ENCODE measurements at places on chromosomes 2 and 18.

DNA sequence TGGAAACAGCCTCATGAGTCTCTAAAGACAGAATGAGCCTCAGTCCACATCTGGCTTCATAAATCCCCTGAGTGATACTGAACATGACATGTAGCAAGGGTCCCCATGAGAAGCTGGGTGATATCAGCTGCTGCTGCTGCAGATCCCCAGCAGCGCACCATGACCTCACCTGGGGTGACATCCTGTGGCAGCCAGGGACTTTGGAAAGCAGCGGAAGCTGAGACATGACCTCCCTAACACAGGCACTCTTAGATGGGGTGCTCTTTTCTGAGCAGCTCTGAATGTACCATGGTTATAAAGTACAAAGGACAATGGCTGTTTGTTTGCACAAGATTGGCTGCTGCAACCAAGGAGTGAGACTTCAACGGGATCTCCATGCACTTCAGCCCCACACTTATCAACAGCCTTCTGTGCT, 74.7 kb upstream of the TMEM200C start:
- no peak for DNase-seq

- DNase-seq: no peak
These were observed 113.5 kb upstream of the NEDD4L start for GRCh38 chr18:57930476-57930875.

DNA sequence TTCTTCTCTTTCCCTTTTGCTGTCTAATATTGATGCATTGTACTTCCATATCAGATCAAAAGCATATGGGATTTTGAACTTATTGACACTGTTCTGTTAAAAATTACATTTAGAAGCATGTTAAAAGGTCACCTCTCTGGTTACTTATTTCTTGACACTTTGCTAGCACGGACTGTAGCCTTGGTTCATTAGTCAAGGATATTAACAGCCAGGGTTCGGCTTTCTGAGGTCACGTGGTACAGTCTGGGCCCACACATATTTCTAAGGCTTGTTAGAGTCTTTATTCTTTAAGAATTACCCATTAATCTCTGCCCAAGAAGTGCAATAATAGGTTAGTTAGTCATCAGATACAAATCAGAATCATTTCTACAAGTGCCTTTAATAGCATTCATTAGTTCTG, 1035.8 kb upstream of the FANCL start:
- no peak for DNase-seq

GRCh38 chr2:216090369-216090786, 8.7 kb downstream of the TMEM169 start:
- DNase-seq: no peak

- DNase-seq: no peak
These were observed 548.5 kb upstream of the LRRTM4 start for GRCh38 chr2:78070693-78071092.

All from CD4-positive, alpha-beta T cell treated with Interleukin-4 for 4 hours (primary cell).